ENCODE measurements at places on chromosomes 13 and 19.
A peak's percentile ranks its signal among the peaks of the same experiment; 100 is the strongest.

DNA sequence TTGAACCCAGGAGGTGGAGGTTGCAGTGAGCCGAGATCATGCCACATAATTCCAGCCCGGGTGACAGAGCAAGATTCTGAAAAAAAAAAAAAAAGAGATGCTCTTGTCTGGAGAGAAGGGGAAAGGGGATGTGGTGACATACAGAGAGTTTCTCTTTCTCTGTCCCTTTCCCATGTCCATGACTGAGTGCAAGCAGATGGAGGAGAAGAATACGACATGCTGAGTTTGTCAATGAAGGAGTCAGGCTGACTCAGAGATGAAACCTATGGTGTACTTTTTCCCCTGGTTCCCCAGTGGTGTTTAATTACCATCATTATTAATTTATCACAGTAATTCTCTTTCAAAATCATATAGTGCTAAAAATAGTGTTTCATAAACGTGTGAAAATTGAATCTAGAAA is 448.8 kb downstream of the FOXO1 start:
- no peak for DNase-seq

DNA sequence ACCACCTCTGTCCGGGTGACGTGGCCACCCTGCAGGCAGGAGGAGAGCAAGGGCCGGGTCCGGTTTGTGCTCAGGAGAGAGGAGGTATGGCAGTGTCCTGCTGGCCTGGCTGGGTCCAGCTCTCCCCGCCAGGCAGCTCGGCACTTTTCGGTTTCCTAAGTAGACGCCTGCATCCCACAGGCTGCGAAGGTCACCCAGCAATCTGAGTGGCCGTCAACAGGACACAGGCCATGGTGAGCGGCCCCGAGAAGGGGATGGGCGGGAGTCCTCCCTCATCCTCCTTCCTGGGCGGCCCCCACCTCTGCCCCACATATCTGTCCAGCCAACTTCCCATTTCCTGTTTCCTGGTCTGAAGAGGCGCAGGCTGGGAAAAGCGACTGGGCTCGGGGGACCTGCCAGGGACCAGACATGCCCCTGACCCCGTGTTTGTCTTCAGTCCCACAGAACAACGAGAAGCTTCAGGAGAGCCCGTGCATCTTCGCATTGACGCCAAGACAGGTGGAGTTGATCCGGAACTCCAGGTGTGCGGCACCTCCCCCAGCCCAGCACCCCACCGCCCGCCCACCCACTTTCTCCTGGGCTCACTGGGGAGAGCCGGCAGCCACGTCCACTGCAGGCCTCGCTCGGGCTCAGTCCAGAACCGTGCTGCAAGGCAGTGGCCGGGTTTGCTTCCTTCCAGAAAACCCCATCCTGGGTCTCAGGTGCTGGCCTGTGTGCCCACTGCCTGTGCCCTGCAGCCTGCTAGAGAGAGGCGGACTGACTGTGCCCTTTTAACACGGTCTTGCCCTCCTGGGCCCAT is 16.3 kb downstream of the PIAS4 start:
- DNase-seq = no peak

DNA sequence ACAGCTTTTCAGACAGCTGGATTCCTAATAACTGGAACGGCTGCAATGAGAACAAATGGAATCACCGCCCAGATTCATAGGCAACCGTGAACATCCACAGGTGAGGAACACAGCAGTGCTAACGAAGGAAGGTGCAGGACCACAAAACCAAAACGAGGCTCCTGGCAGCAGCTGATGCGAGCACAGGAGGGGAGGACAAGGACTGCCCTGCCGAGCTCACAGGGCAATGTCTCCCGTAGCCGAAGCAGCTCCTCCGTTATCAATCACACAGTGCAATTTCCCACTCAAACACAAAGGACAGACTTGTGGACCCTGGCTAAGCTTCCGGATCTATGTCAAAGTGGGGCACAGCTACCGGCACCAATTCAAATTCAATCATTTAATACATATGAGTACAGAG is 70.6 kb downstream of the STK24 start:
- peak; percentile 33 for DNase-seq

DNA sequence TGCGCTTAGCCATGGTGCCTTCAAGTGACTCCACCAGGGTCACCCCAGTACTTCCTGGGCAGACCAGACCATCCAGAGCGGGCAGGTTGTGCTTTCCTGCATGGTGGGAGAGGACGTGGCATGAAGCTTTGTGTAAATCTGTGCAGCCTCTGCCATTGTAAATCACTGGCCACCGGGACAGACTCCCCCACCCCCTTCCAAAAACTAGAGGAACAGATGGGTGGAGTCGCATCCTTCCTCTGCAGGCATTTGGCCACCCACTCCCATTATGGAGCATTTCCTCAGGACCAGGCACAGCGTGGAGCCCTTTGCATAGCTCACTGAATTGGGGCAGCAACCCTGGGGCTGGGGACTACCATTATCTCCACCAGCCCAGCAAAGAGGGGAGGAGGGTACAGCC is 8.2 kb downstream of the BCKDHA start:
- DNase-seq = no peak

DNA sequence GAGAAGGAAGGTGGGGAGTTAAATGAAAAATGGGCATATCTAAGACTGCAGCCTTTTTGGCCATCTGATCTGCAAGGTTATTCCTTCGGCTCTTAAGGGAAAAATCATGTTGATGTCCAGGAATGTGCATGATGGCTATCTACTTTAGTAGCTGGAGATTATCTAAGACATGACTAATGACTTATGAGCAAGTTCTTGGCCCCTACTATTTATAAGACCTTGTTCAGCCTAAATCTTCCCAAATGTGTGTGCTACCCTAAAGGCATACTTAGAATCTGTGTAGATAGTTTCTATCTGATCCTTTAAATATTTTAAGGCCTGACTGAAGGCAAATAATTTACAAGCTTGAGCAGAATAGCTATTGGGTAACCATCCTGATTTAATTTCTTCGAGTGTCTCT is 41.8 kb upstream of the CD177 start:
- DNase-seq = no peak

DNA sequence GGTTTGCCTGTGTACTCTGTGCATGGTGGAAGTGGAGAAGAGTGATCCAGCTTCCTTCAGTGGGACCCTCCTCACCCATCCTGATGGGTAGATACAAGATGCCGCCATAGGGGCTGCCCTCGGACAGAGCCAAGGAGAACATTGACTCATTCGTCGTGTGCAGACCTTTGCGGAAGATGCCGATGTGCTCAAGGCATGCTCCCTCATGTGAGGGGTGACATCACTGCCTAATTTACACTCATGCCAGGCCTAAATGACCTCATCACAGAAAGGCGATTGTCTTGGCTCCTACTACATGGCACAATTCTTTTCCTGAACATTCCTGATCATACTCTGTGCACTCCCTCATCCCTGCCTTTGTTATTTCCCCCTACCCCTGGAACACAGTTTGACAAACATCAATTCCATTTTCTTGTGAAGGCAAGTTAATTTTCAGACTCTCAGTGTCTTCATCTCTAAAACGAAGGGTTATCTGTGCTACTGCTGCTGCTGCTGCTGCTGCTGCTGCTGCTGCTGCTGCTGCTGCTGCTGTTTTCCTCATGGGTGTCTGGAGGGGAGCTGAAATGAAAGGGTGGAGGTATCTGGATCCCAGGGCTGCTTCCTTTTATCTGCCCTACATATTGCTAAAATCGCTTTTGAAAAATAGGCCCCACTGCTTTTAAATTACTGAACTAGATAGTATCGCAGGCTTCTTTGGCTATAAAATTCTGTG is 146.5 kb upstream of the ARGLU1 start:
- DNase-seq = no peak

DNA sequence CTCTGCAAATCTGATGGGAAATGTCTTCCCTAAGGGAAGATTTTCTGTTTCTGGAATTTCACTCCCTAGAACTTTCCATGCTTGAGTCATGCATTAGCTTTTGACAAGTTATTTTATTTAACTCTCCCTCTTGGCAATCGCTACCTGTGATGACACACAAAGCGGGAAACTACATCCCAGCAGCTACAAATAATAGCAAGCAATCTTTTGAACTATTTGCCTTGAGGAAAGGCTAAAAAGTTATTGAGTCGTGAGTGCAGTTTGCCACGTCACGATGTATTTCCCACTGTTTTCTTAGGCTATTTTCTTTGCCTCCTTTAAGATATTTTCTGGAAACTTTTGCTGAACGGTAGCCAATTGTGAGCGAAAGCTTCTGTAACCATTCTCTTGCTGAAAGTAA is 353.3 kb upstream of the HTR2A start:
- DNase-seq = no peak

DNA sequence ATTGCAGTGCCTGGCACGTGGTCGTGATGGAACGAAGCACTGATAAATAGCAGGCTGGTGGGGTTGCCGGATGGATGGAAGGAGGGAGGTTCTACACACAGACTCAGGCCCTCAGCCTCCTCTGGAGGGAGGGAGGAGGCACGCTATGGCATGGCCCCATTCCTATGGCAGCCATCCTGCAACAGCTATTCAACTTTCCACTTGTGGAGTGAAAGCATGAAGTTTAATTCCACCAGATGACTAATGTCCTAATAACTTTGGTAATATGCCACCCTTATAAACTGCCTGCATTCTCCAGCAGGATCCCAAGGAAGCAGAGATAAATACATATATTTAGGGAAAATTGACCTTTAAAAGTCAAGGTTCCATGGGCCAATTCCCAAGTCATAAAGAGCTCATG is 92.4 kb downstream of the KL start:
- no peak for DNase-seq

DNA sequence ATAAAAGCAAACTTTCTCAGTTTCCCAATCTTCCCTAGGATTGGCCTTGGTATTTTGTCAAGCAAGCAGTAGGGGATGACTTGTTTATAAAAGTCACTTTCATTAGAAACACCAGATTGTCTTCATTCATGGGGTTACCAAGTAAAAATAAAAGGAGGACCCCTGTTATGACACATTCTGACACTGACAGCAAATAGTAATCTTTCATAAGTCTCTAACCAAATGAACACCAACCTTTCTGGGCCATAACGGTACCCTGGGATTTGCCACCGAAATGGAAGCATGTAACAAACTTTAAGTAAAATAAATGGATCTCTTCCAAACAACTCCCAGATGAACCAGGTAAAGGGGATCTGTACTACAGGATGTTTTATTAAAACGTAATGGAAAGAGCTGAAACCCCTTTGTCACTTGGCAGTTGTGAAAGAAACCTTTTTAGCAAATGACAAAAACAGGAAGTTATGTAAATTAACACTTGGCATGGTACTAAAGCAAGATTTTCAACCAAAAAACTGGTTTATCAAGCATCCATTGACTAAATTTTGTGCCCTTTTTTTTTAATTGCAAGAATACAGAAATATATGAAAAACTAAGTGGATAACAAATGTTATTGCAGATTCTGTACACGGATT is 335.6 kb downstream of the RBM26 start:
- DNase-seq = no peak

- DNase-seq = no peak
Measured at GRCh38 chr19:17109962-17110598, 34.5 kb downstream of the MYO9B start.

DNA sequence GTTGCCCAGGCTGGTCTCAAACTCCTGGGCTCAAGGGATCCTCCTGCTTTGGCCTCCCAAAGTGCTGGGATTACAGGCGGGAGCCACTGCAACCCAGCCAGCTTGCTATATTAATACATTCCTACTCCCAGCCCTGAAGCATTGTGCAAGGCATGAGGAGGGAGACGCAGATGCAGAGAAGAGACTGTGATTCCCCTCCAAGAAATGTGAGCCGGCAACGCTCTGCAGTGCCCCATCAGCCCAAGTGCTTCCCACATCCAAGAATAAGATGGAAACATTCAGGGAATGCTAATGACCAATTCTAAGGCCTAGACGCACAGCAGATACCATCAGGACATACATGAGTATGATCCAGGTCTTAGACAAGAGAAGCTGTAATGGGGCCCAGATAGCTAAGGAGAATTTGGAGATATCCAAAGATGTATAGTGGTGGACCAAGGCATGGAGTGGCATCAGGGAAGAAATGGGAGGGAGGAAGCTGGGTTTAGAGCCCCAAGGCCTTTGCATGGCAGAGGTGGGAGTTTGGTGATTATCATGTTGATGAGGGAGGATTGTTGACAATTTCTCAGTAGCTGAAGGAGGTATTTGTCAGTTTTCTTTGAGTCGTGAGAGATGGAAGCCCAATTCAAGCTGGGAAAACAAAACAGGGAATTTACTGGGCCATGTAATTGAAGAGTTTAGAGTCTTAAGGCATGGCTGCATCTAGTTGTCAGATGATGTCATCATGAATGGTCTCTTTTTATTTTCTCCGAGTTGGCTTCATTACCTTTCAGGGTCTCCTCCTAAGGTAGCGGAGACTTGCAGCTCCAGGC is 2.9 kb downstream of the PPM1N start:
- no peak for DNase-seq

DNA sequence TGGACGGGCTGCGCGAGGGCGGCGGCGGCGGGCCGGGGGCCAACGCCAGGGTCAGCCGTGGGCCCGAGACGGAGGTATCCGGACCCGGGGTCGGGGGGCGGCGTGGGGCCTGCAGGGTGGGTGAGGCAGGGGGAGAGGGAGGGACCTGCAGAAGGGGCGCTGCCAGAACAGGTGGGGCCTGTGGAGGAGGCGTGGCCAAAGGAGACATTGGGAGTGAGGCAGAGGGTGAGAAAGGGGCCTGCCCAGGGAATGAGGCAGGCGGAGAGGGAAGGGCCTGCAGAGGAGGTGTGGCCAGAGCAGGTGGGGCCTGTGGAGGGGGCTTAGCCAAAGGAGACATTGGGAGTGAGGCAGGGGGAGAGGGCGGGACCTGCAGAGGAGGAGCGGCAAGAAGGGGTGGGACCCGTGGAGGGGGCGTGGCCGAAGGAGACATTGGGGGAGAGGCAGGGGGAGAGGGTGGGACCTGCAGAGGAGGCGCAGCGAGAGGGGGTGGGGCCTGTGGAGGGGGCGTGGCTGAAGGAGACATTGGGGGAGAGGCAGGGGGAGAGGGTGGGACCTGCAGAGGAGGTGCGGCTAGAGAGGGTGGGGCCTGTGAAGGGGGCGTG is 4.2 kb downstream of the PRR36 start:
- DNase-seq = no peak

Data from retina (tissue), 1 donor.